ENCODE measurements at places on chromosomes 6 and 20.

GRCh38 chr20:24868396-24868927 lies 80.6 kb upstream of the CST7 start:
- no peak for DNase-seq

GRCh38 chr6:21519642-21520041 lies 73.9 kb upstream of the SOX4 start:
- DNase-seq: no peak

DNA sequence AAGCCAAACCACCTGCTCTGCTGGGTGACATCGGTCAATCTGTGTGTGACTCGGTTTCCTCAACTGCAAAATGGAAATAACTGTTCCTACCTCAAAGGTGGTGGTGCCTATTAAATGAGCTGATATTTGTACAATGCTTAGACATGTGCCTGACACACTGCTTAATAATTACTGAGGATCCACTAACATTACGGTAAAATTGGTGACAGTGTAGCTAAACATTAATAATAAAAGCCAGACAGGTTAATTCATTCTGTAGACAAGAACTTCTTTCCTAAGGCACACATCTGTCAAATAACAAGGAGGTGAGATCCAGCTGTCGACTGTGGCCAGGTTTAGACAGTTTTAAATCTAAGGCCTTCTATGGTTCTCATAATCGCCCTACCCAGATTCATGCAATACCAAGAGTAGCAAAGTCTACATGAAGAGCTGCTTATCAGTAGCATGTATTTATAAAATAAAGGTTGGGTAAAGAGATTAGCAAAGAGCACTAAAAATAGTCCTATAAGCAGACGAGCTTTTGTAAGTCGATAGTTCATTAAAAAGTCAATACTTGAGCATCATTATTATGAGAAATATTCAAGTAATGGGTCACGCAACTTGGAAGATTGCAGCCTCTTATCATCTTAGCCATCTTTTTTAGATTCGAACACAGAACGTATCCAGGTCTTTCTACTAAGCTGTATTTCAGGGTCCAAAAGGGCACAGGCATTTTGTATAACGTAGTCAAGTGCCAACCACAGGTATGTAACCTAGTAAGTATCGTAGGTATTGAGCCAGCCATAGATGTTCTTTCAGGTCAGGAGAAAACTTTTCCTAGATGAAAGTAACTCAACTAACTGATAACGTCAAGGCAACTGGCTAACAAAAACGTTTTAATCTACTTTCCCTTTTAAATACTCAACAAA lies 3.2 kb downstream of the CNKSR3 start:
- no peak for DNase-seq

DNA sequence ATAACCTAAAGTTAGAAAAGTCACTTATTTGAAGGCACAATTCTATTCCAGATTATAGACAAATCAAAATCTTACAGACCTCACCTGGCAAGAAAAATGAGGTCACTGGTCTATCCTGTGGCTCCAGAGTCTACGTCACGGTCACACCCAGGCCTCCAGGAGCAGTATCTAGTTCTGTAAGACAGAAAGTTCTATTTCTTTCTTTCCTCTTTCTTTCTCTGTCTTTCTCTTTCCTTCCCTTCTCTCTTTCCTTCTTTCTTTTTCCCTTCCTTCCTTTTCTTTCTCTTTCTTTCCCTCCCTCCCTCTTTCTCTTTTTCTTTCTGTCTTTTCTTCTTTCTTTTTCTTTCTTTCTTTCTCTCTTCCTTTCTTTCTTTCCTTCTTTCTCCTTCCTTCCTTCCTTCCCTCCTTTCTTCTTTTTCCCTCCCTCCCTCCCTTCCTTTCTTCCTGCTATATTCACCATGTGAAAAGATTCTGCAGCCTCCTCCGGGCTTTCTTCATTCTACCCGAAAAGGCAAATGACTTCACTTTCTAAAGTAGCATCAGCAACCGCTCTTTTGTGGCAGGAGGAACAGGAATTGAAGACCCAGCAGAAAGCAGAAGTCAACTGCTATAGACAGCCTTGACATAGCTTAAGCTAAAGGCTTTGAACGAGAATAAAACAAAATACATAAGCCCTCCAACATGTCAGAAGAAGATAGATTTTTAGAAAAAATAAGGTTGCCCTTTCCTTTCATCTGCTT lies 83.9 kb upstream of the SIRPG start:
- DNase-seq: no peak

DNA sequence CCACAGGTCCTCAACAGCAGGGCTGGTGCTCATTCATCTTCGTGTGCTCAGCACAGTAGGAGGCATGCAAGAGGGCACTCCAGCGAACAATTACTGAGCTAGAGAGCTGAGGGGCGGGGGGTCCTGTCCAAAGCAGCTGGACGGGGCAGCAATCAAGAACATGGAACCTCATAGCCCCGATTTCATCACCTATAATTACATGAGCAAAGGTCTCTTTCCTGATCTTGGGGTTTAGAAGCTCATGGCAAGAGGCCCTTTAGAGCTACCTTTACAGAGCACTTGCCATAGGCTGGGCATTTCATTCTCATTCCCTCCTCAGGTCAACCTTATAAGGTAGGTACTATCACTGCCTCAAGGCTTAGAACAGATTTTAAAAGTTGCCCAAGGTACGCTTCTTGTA lies 10.4 kb downstream of the MOCS1 start:
- DNase-seq: no peak

DNA sequence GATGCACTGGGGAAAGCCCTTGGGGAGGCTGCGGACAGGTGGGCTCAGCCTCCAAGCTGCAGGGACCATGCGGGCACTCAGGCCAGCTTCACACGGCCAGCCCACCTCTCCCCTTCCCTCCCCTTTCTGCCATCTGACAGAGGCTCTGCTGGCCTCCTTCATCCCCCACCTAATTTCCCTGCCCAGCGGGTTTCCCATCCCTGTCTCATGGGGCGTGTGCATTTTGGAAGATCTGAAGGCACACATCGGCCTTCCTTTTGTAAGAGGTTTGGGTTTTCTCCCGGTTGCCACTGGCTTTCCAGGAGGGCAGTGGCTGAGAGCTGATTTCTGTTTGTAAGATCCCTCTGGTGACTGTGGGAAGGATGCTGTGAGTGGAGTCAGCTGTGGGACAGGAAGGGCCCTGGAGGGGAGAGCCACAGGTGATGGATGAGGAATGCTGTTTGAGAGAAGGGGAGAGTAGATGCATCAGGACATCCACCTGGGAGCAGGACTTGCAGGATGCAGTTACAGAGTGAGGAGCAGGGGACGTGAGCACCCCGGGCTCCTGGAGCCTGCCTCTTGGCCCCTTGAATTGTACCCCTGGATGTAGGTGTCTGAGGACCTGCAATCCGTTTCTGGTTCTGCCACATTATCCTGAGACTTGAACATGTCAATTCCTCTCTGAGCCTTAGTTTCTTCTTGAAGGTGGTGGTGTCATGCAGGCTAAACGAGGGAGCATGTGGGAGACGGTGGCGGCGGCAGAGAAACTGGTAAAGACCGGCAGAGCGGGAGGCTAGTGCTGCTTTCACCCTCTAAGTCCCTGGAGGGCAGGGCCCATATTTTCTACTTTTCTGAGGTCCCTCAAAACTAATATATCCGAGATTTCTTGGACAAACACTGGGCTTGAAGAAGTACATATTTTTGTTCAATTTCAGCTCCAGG lies 5.9 kb upstream of the TUBB1 start:
- DNase-seq: no peak

- DNase-seq: no peak
Measured at GRCh38 chr6:42790549-42791181, 8.8 kb downstream of the BICRAL start.

- no peak for DNase-seq
Measured at GRCh38 chr20:48070991-48071652, 285.8 kb upstream of the SULF2 start.

DNA sequence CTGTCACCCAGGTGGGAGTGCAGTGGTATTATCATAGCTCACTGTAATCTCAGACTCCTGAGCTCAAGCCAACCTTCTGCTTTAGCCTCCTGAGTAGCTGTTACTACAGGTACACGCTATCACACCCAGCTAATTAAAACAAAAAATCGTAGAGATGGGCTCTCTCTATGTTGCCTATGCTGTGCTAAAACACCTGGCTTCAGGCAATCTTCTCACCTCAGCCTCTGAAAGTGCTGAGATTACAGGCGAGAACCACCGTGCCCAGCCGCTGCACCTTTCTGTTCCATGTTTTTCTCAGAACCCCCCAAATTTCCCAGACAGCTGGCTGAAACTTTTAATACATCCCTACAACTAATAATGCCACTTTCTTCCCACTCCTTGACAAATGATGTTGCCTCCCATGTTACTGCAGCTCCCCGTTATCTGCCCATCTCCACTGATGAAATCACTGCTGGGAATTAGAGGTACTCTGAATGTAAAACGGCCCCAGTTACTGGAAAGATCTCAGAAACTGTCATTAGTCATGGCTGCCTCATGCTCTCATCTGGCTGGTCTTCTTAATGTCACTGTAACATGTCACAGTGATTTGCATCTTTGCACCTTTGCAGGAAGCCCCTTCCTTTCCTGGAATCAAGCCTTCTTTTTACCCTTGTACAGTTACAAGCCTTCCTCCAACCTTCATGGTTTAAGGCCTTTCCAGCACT lies 697.5 kb downstream of the PRKN start:
- no peak for DNase-seq

DNA sequence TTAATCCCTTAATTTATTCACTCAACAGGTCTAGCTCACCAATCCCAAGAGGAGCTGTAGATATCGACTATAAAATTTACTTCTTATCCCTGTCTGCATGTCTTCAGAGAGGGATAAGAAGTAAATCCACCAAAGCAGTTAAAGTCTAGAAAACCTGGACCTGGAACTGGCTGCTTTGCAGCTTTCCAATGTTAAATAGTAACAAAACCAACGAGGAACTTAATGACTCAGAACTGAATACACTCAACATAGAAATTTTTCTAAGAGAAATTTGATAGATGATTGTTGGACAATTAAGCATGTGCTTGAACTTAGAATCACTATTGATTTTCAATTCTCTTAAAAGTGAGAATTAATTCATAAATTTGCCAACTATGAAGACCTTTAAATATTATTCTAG lies 11.5 kb upstream of the TMEM244 start:
- DNase-seq: no peak

- no peak for DNase-seq
Measured at GRCh38 chr6:7041511-7042026, 66.2 kb upstream of the RREB1 start.

DNA sequence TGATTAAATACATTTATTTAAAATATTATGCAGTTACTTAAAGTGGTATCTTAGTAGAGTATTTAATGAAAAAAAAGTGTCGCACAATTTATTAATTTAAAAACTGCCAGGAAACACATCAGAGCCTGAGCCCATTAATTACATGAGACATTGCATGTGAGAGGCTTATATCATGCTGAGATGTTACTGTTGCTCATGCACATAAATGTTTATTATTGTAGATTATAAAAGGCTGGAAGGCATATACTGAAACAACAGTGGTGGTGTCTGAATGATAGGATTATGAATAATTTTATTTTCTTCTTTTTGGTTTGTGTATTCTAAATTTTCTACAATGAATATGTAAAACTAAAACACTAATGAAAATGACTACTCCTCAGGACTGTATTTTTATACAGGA lies 45.7 kb upstream of the TXNDC5 start:
- DNase-seq: no peak

- peak; percentile 67 for DNase-seq
Measured at GRCh38 chr20:39885975-39886649, 802.9 kb downstream of the MAFB start.

DNA sequence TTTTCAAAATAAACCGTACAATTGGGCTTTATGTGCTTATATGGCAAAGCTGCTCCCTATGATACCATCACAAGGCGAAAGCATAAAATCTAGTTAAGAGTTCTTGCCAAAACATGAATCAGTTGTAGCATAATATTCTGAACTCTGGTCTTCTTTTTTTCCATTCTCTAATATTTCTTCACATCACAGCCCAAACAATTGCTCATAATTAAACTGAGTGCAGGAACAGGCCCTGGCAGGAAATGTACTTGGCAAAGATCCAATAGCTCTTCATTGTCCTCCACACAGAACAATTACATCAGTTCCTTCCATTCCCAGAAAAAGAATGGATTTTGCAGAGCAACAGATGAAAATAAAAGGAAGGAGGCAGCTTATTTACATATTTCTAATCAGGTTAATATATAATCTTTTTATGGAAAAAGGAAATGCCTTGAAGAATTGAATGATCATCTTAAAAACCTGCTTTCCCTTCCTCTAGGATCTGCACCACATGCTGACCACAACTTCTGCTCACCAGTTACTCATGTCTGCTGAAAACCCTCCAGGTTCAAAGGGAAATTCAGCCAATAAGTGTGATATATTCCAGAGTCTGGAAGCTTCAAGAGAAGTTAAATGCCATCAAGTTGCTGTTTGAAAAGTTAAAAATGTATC lies 123.3 kb upstream of the COL21A1 start:
- peak; percentile 89 for DNase-seq

DNA sequence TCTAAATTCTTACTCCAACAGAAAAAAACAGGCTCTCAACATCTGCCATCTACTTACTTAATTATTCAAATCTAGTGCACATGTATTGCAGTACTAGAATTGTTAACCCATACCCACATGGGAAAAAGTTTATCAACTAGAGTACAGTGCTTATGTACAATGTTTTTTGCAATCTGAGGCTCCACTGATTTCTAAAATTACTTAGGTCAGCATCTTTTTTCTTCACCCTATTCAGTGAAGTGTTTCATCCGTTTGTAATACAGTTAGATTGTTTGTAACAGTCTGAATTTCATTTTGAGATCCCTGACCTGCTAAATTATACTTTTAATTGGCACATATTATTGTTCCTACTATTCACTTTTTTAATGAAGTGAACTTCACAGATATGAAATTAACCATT lies 402.2 kb downstream of the FOXA2 start:
- no peak for DNase-seq

GRCh38 chr6:117545161-117545595 lies 57.1 kb downstream of the GOPC start:
- no peak for DNase-seq

DNA sequence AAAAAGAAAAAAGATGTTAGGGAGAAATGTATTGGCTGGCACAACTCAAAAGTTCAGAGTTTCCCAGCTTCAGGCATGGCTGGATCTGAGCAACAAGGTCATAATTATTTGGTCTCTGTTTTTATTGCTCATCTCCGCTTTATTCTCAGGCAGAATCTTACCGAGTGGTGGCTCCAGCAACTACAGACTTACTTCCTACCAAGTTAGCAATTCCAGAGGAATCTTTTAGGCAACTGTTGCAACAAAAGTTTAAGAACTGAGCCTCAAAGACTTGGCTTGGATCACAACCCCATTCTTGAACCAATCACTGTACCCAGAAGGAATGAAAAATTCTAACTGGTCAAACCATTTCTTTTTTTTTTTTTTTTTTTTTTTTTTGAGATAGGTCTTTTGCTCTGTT lies 35.5 kb upstream of the NCOA3 start:
- peak; percentile 28 for DNase-seq

GRCh38 chr20:44678990-44679611 lies 27.6 kb upstream of the ADA start:
- no peak for DNase-seq

Data from iris pigment epithelial cell (primary cell).